GM23338 (cell line): ENCODE measurements at places on chromosomes 1 and 21.
A peak's percentile ranks its signal among the peaks of the same experiment; 100 is the strongest.

GRCh38 chr1:82565146-82565545 is 764.4 kb downstream of the ADGRL2 start:
- DNase-seq = peak; percentile 50

- no peak for DNase-seq
Observed at GRCh38 chr1:186899577-186899976, 70.8 kb downstream of the PLA2G4A start.

- DNase-seq = no peak
Observed at GRCh38 chr1:185438936-185439335, 121.9 kb upstream of the IVNS1ABP start.

- DNase-seq = no peak
Observed at GRCh38 chr1:157540852-157541251, 11.5 kb downstream of the FCRL5 start.

DNA sequence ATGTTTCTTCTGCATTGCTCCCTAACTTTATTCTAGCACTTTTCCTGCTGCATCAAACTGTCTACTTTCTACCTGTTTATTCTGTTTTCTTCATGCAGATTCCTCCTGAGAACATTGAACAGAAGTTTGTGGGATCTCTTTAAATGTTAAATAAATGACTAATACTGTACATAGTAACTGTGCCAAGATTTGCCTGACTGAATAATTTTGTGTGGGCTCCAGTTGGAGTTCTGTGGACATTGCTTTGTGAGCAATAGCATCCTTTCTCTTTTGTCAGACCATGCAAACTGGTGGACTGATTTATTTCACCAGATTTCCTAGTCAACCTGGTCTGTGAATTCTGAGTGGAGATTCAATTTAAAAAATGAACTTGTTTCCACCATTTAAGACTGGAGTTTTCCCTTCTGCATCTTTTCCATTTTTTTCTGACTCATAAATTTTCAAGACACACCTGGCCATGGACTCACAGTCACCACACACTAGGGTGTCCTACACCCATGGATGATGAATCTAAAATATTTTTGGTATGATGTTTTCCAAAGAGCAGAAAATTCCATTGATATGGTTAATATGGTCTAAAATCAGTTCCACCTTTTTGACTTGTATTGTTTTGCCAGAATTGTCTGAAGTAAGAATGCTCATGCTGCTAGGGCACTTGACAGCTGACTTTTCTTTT is 140.7 kb upstream of the SPAG17 start:
- no peak for DNase-seq

DNA sequence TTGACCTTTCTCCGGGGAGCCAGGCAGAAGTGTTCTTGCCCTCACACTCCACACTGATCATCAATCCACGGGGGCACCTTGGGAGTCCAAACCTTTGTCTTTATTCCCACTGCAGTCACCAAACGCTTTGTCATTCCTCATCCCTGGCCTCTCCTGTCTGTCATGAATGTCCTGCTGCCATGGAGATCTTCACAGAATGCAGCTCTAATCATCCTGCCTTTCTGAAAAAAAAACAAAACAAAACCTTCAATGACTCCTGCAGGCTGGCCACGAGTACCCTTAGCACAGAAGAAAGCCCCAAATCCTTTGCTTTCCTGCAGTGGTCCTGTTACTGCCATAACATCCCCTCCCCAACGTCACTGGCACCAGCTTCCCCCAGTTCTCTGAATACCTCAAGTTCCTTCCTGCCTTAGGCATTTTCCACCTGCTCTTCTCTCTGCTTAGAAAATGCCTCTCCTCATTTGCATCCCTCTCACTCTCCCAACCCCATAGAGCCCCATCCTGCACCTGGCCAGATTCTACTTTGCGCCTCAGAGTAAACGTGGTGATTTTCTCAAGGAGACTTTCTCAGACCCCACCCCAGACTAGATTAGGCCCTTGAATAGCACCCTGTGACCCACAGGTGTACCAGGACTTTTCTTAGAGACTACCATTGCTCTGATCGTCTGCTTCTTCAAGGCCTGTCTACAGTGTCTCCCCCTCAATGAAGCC is 131.2 kb downstream of the AK5 start:
- peak; percentile 63 for DNase-seq

- DNase-seq = peak; percentile 15
Observed at GRCh38 chr1:239058190-239058589, 328.2 kb upstream of the CHRM3 start.

- DNase-seq = no peak
Observed at GRCh38 chr21:16910435-16911165, 602.2 kb upstream of the CXADR start.

DNA sequence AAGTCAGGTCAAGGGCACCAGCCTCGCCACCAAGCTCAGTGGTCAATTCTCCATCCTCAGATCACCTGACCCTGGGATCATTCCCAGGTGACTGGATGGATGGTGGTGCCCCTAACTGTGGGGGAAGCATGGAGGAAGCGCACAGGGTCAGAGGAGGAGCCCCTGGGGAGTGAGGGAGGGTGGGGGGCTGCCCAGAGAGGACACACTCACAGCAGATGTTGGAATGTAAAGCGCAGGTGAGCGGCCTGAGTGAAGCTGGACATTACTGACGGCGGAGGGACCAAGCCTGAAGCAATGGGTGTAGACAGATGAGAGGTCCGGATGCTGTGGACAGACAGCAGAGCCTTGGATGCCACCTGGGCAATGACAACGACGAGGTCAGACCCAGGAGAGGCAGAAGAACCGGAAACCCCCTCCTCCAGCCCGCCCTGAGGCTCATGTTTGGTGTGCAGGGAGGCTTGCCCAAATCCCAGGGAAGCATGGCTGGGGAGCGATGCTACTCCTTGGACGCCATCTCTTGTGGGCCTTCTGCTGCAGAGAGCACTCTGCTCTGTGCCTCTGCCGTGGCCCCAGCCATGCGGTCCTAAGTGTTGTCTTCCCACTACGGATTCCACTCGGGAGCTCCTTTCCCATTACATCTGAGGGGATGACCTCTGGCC is 5.7 kb upstream of the CPLANE2 start:
- DNase-seq = no peak

DNA sequence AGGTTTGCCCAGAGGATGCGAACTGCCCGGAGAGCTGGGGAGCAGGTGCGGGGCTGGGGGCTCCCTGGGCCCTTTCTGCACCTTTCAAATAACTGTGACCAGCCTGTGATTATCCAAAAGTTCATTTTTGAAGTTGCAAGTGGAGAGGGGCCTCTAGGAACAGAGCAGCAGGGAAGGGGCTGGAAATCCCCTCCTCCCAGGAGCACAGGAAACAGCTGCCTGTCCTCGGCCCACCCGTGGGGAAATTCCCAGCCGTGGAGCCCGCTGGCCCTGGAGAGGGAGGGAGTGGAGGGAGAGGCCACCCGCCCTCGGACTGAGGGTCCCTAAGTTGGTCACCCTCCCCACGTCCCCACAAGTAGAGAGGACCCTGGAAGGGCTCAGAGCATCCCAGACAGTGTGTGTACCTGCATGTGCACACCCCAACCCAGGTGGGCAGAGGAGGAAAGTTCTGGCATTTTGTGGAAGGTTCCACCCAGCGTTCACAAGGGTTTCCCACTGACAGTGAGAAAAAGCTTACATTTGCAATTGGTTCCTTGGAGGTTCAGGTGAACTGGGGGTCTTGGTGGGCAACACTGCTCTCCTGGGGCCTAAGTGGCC is 1.2 kb upstream of the TNFRSF4 start:
- no peak for DNase-seq

DNA sequence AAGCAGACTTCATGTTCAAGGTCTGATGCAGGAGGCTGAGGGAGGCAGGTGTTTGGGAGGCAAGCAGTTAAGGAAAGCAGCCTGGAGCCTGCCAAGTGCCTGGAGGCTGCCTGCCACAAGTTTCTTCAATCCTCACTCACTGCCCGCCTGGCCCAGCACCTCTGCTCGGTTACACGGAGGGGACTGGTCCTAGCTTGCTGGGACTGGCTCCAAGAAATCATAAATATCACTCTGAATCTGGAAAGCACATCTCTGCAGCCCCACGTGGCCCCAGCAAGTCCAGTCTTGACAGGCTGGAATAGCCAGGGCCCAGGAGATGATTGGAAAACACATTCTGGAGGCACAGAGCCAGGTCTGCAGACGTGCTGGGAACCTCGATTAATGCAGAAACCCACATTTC is 83.9 kb downstream of the BCAR3 start:
- DNase-seq = no peak

DNA sequence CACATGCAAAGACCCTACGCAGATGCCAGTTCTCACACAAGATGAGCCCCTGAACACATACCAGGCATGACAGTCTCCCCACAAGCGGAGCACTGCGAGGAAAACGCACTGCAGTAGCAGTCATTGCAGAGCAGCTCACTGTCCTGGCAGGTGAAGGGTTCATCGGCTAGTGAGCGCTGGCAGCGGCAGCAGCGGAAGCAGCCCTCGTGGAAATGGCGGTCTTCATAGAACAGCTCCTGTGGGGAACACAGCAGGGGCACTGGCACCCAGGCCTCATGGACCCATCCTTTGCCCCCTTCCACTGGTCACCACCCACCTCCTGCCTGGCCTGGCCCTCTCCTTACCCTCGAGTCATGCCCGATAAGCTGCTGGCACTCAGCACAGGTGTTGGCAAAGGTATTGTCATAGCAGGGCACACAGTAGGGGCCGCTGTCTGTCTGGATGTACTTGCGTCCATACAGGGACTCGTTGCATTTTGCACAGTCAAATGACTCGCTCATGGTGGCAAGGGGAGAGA is 6.3 kb downstream of the FHL3 start:
- DNase-seq = no peak

DNA sequence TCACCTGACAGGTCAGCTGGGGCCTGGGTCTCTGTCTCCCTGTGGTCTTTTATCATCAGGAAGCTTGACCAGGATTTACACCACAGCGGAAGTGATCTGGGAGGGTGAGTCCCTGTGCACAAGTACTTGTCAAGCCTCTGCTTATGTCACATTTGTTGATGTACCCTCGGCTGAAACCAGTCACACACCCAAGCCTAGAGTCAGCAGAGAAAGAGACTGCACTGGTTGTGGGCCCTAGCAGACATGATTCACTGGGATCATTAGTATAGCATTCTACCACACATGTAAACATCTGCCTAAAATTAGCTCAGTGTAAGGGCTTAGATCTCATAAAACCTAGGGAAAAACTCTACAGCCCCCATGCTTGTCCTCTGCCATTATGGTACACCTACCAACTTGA is 79.3 kb upstream of the LAMC2 start:
- DNase-seq = no peak

DNA sequence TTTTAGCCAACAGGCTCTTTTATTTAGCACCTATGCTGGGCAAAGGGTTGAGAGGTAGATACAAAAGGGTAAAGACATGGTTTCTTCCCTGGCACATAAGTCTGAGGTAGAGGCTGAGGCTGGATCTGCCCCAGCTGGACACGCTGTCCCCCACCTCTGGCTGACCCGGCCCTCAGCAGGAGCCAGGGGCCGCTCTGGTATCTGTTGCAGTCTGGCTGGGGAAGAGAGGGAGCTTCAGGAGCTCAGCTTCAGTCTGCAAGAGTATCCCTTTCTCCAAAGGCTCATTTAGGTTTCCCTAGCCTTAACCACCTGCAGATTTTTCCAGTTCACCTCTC is 14.2 kb downstream of the BLACAT1 start:
- DNase-seq = no peak

GRCh38 chr1:217747156-217747769 is 116.1 kb downstream of the SPATA17 start:
- peak; percentile 27 for DNase-seq

GRCh38 chr1:210978974-210979354 is 155.0 kb downstream of the KCNH1 start:
- DNase-seq = no peak

GRCh38 chr1:168801032-168801745 is 72.2 kb upstream of the DPT start:
- DNase-seq = no peak

GRCh38 chr1:82485591-82486369 is 685.0 kb downstream of the ADGRL2 start:
- peak; percentile 83 for DNase-seq

GRCh38 chr1:207948536-207949250 is 37.8 kb upstream of the CD34 start:
- DNase-seq = no peak

- DNase-seq = no peak
Observed at GRCh38 chr1:89088572-89088971, 23.6 kb upstream of the GBP1 start.

DNA sequence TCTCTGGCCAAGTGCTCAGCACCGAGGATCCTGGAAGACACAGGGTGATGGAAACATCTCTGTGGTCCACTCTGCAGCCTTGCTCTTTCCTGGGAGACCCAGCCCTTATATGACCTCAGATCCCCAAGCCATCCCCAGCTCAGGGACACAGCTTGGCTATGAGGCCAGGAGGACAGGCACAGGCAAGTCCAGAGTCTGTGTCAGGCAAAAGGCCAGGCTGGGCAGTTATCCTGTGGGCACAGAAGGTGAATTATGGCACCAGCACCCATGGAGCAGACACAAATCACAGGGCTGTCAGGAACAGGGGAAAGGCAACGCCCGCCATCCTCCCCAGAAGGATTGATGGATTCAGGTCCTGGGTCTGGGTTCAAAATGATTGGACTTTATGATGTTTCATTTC is 52.1 kb upstream of the SCMH1 start:
- no peak for DNase-seq

- DNase-seq = no peak
Observed at GRCh38 chr1:30893776-30894507, 14.6 kb downstream of the SDC3 start.
